ENCODE measurements at places on chromosomes 4 and X.
A peak's percentile ranks its signal among the peaks of the same experiment; 100 is the strongest.

DNA sequence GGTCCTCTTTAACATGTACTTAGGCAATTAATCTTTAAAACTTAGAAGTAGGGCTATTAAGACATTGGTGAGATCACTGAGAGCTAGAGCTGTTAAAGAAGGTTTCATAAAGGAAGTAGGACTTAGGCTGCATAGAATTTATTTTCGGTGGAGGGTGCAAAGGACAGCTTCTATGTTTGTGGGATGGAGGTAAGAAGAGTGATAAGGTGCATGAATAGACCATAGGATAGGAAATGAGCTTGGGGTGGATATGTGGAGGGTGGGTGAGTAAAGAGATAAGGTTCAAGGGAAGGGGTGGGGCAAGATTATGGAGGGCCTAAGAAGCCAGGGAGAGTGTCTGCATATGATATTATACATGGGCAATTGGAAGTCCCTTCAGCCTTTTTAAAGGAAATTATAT is 15.9 kb downstream of the RTL9 start:
- no peak for DNase-seq

GRCh38 chr4:19776021-19776459 is 475.7 kb upstream of the SLIT2 start:
- no peak for DNase-seq

DNA sequence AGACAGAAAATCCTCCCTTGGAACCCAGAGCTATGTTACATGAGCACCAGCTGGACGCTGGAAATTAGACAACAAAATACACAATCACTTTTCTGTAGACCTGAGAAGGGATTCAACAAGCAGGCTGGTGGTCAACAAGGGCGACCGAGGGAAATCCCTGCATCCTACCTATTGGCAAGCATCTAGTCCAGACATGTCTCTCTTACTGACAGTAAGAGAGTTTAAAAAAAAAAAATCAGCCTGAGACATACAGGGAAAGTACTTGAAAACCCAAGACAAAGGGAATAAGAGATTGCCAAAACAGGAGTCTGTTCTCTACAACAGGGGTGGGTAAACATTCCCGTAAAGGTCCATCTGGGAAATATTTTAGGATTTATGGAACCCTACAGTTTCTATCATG is 108.0 kb downstream of the KDR start:
- DNase-seq, result no peak

GRCh38 chr4:103074744-103075434 is 1.7 kb downstream of the SLC9B2 start:
- DNase-seq, result no peak

- DNase-seq, result no peak
Measured at GRCh38 chr4:7464259-7464655, 29.5 kb upstream of the PSAPL1 start.

DNA sequence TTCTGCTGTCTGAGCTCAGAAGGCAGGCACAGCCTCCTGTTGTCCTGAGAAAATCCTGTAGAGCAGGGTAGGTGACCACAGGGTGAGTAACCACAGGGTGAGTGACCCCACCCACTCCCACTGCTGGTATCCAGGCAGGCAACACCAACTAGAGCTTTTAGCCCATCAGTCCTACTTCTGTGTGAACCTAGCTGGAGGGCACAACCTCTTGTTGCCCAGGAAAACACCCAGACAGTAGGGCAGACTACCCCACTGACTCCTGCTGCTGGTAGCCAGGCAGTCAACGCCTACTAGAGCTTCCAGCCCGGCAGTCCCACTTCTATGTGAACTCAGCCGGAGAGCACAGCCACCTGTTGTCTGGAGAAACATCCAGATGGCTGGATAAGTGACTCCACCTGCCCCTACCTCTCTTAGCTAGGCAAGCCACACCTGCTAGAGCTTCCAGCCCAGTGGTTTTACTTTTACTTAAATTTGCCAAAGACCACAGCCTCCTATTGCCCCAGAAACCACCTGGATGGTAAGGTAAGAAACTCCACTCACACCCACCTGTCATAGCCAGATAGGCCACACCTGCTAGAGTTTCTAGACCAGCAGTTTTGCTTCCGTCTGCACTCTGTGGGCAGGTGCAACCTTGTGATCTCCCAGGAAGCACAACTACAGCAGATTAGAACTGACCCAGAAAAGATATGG is 371.6 kb downstream of the INPP4B start:
- DNase-seq, result no peak

DNA sequence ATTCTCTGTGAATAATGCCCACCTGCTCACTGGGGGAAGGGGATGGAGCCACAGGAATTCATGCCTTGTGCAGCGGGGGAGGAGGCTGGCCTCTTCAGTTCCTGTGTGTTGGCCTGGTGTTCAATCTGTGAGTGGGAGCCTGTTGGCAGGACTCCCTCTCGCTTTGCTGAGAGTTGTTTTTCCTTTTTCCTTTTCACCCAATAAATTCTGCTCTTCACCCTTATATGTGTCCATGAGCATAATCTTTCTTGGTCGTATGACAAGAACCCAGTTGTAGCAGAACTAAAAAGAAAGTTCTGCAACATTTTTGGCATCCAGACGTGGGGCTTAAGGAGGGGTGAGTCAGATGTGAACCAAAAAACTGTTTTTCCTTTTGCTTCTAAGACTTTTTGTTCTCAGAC is 235.2 kb upstream of the HDX start:
- DNase-seq, result no peak

- no peak for DNase-seq
Measured at GRCh38 chr4:168877511-168878491, 132.3 kb downstream of the CBR4 start.

DNA sequence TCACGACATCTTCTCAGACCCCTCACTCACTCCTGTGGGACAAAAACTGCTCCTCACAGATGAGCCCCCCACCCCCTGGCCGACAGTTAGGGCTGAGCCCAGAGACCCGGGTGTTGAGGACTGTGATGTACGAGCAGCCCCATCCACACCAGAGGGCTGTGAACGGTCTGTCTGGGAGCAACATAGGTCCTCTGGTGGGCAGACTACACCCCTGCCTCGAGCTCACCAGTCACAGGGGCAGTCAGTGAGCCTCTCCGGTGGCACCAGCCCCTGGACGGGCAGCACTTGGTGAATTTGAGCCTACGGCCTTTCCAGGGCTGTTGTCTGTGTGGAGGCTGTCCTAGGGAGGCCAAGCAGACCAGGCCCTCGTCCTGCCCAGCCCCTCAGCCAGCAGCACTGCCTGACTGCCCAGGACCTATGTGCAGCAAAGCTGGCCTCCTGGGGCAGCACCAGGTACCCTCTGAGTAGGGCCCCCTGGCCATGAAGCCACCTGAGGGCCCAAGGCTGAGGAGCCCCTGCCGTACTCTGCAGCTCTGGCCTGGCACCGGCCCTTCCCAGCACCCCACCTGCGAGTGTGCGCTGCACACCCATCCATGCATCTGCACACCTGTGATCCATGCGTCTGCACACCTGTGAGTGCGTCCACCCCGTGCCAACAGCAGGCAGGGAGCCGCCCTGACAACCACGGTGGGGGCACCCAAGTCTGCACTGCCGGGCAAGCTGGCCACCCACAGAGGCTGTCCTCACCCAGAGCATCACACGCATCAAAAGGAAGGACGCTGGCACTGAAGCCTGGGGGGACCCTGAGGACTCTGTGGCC is 111.6 kb upstream of the NKX1-1 start:
- no peak for DNase-seq

DNA sequence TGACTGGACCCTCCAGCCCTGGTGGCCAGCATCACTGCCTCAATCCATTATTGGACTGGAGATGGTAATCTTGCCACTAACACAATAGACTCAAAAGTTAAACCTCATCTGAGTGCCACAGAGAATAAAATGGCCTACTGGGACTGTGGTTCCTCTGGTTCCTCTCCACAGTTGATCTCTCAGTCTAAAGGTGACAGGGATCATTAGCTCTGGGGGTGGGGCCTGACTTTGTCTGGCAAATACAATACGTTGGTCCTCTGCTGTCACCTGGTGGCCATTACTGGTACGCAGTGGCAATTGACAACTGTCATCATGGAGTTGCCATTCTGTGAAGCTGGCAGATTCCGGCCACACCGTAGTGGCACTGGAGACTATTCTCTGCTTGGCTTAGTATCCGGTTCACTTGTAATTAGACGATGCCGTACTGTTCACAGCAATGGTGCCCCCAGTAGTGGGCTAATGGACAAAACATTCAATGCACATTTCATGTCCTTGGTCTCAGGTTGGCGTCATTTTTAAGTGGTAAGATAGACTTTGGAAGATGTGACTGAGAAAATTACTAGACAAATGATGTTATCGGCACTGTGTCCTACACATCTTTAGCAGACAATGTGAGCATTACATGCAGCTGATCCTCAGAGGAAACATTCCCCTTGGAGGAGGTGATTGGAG is 6.7 kb downstream of the FGFBP2 start:
- DNase-seq, result peak; percentile 42

DNA sequence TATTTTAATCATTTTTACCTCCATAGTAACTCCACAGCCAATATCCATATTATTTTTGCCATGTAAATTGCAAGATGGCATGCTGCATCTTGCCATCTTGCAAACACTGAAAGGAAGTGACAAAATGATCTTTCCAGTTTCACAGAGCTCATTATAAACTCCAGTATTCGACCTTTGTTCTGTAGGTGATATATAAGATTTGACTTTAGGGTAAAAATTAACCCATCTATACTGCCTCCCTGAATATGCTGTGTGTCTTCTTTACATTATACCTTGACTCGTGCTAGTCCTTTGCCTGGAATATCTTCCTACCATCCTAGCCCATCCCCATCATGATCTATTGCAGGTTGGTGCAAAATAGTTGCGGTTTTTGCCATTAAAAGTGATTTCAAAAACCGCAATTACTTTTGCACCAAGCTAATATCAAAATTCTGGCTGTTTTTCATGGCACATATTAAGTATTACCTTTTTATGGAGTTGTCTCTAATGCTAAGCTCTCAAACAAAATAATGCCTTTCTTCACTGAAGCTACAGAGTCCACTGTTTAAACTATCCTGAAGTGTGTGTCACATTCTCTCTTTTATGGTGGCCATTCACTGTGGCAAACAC is 161.1 kb downstream of the PCDH19 start:
- DNase-seq, result no peak

DNA sequence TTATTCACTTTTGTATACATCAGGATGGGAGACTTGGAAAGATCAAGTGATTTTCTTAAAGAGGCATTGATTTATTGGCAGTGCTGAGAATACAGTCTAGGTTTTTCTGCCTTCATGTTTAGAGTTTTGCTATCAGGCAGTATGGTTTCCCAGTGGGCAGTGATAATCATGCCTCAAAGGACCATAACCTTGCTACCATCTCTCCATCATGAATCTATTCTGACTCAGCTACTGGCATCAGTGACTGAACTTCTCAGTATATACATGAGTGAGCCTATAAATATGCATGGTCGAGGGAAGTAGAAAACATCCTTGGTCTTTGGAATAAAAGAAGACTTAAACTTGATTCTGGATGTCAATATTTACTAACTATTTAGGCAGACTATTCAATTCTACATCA is 562.0 kb upstream of the AADAT start:
- no peak for DNase-seq

DNA sequence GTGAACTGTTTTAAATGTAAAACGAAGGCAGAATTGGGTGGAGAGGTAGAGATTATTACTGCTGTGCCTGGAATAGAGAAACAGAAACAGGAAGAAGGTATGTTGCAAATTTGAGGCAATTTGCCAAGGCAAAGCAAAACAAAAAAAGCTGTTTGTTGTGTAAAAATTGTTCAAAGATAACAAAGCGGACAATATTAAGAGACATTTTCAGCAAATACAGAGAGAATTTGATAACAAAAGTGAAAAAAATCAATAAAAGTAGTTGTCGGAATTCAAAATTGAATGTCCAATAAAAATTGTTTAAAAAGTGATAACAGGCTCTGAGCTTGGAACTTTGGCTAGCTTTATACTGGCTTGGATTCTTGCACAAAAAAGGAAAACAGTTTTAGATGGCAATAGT is 14.4 kb upstream of the SMS start:
- DNase-seq, result no peak

DNA sequence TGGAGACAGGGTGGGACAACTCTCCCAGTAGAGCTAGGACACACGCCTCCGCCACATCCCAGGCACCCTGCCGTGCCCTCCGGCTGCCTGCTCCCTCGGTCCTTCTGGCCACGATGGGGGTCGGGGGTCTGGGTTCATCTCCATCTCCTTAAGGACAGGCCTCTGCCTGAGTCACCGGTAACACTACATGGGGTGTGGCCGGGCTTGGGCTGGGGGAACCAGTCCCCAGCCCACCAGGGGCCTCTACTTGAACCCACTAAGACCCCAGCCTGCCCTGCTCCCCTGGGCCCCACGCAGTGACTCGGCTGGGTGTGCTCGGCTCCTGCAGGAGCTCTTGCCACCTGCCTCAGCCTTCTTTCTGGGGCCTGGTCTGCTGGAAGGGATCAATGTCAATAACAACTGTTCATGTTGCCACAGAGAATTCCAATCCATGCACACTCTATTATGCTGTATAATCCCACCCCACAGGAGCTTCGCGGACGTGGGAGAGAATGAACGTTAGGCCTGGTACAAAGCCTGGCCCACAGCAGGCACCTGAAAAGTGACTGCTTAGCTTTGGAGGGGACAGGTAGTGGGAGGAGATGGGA is 177.7 kb upstream of the PSAPL1 start:
- no peak for DNase-seq

DNA sequence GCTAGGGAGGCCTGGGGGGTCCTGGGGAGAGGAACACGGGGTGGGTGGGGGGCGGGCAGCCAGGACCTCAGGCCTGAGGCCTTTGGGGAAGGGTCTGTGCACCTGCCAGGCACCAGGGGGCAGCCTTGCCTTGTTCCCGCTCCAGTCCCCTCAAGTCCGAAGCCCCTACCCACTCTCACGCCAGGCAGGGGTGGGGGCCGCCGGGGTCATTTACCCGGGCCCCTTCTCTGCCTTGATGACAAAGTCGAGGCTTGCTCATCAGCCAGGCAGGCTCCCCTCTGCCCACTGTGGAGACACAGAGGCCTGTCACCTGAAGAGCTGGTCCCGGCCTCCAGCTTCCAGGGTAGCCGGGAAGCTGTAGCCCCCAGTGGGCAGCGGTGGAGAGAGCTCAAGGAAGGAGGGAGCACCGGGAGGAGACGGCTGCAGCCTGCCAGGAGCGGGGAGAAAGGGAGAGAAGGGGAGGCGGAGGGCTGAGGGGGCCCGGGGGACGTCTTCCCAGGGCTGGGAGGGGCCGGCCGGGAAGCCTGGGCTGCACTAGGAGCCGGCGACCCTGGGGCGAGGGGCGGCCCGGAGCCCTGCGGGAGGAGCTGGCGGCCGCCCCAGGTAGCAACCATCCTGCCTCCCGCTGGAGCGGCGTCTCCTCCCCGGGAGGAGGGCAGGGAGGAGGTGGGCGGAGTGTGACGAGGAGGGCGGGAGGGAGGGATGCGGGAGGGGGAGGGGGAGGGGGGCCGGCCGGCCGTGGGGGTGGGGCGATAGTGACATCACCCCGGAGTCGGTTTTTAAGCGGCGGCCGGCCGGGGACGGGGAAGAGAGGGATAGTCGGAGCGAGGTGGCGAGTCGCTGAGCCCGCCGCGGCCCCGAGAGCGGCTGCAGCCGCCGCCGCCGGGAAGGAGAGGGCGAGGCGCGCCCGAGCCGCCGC is at the start of gene SLC6A8:
Gene SLC6A8 (plus strand): TSS at position 806 of the 919 bp plus-strand sequence. CDS start 649 bp downstream, outside the sequence.
- DNase-seq, result no peak
